ENCODE measurements at places on chromosomes 12 and 14.

GRCh38 chr14:101175731-101176534, 272.4 kb upstream of the RTL1 start:
- no peak for DNase-seq

DNA sequence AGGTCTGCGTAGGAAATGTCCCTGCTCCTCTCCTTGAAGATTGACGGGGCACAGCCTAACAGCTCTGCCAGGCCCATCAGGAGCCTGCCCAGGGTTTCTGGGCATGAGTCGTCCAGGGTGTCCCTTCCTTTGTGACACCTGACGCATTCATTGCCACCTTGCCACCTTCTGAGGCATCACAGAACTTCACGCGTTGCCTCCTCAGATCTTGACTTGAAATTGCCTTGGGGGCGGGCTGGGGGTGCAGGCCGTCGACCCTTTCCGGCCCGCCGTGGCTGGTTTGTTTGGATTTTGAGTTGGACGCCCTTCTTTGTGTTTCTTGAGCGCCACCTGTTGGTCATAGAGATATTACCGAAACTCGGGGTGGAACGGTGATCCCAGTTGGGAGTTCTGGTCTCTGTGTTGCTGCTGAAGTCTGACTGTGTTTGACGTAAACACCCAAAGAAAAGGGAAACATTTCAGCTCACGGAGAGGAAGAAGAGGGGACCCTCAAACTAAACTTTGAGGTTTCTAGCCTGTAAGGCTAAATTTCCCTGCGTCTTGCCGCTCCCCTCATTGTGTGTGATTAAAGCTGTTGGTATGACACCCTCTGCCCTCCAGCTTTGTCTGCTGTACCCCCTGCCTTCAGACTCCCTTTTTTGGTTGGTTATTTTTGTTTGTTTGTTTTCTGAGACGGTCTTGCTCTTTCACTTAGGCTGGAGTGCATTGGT, 44.6 kb downstream of the MLXIP start:
- peak; percentile 66 for DNase-seq

DNA sequence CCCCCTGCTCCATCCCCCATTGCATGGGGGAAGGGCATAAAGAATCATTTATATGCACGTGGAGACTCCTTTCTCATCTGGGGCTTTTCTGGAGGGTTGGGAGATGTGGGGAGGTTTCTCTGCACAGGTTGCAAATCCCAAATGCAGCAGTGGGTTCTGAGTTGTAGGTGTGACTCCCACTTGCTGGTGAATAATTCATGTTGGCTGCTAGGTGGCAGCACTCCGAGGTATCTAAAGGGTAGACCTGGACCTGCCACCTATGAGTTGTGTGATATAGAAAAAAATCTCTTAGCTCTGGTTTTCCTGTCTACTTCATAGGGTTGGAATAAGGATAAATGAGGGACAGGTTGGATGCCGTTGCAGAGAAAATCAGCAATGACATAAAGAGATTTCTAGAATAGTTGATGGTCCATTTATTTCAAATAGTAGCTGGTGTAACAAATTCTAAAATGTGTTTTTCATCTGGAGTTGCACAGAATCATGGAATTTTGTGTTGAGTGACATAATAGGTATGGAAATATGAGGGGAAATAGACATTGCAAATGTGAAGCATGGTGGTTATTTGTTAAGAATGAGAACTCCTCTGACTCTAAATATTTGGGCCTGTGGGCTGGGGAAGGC, 4.6 kb downstream of the MARCHF9 start:
- DNase-seq = peak; percentile 64

DNA sequence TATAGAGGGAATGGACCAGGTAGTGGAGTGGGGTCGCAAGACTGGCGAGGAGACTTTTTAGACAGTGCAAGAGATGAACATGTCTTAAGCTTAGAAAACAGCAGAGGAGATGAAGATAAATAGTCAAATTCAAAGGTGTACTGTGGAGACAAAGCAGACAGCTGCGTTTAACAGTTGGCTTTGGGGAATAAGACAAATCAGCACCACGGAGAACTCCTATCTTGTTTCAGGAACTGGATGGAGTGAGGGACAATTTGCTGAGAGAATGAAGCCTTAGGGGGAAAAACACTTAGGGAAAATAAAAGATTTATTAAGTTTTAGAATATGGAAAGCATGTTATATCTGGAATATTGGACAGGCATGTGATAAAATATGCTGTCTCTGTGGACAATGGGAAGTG, 458.8 kb downstream of the GLT1D1 start:
- no peak for DNase-seq

- DNase-seq = no peak
Observed at GRCh38 chr12:119440803-119441360, 106.4 kb downstream of the CCDC60 start.

DNA sequence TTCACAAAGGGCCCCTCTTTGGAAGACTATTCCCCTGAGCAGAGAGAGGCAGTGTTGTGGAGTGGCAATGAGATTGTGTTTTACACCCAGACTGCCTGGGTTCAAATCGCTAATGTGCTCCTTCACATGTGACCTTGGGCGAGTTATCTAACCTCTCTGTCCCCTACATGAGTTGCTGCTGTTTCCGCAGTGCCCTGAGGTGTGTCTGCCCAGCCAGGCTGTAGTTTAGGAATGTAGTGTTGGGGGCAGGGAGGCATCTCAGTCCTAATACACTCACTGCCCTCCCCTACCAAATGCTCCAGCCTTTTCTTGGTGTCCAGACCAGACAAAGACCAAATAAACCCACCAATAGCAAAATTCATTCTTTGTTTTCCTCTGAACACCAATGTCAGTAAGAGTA, 78.6 kb downstream of the SLC24A4 start:
- DNase-seq = no peak

DNA sequence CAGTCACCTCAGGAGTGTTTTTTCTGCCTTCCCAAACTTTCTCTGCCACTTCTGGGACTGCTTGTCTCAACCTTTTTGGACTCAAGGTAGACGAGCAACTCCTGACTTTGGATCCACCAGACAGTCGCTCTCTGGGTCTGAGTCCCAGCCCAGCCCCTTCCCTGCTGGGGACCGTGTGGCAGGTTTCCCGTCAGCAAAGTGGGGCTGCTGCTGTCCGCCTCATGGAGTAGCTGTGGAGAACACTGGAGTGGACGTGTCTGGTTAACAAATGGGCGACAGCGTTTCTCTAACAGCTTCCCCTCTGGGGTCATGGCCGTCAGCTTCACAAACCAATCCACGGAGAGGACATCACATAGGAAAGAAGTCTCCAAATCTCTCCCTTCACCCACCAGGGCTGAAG, 54.8 kb downstream of the KCTD10 start:
- DNase-seq = no peak

- DNase-seq = peak; percentile 77
Observed at GRCh38 chr12:102702447-102703114, 214.5 kb downstream of the PAH start.

GRCh38 chr12:2583091-2583497, 211.7 kb upstream of the FKBP4 start:
- peak; percentile 68 for DNase-seq

DNA sequence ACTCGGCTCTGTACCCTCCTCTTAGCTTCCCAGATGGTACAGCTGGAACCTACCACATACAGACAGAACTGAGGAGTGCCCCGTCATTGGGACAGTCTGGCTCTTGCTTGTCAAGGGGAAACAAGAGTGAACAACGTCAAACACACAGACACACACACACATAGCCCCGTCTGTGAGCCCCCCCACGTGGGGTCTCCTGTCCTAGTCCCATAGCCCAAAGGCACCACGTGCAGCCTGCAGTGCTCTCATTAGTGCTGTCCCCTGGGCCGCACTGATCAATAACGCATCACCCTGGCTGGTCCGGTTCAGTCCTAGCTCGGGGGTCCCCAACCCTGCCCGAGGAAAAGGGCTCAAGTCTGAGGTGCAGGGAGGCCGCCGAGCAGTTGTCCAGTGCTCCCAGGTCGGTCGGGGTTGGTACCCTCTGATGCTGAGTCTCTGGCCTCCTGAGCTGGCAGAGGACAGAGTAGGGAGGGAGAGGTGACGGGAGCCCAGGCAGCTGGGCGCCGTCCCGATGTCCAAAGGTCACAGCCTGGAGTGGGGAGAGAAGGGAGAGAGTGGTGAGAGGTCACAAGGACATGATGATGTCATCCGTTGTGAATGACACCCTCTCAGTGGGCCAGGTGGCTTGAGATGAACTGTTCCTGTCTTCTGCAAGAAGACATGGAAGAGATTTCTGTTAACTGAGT, 105.4 kb upstream of the NOS1 start:
- DNase-seq = no peak

- no peak for DNase-seq
Observed at GRCh38 chr14:106841701-106842100, 1315.3 kb downstream of the TMEM121 start.

DNA sequence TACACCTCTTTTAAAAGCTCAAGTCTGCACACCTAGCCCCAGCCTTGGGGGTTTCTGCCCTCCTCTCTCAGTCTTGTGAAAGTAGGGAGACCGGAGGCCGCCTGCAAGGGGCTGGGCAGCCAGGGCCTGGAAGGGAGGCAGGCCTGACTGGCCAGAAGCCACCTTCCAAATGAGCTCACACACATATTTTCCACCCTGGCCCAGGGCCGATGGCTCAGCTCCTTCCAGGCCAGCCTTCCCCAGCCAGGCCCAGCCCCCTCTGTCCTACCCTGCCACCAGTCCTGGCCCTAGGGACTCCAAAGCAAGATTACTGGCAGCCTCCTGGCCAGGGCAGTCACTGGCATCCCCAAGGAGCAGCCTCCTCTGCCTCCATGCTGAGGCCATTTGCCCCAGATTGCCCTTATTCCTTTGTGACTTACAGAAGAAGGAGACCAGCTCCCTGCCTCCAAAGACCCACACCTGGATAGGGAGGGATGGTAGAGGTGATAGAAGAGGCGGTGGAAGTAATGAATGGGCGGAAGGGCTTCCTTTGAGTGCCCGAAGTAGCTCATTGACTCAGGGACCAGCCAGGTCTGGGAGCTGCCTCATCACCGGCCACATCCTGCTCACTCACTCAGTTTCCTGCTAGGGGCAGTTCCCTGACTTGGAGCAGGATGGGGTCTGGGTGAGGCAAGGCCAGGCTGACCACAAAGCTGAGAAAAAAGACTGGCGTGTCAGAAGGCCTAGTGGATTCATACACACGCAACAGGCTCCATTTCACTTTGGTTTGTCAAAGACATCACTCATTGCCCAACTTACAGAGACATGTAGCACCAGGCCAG, 14.8 kb downstream of the MMP14 start:
- DNase-seq = peak; percentile 32

- peak; percentile 96 for DNase-seq
Observed at GRCh38 chr14:90256354-90257131, at the start of gene PSMC1. PSMC1 (plus strand) TSS chr14:90256553; CDS start chr14:90256598, 45 bp downstream.

DNA sequence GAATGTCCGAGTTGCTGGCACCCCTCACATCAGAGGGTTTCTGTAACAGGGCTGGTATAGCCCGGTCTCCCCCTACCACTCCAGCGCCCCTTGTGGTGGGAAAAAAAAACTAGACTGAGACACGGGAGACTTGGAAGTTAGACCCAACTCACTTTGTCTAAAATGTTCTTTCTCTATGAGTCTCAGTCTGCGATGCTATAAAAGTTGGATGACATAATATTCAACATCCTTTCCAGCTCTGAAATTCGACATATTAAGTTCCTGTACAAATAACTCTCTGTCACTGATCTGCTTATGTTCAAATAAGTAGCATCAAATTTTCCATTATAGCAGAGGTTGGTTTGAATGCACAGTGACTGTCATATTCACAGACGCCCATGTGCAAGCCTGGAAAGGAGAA, 25.7 kb upstream of the TC2N start:
- peak; percentile 43 for DNase-seq

DNA sequence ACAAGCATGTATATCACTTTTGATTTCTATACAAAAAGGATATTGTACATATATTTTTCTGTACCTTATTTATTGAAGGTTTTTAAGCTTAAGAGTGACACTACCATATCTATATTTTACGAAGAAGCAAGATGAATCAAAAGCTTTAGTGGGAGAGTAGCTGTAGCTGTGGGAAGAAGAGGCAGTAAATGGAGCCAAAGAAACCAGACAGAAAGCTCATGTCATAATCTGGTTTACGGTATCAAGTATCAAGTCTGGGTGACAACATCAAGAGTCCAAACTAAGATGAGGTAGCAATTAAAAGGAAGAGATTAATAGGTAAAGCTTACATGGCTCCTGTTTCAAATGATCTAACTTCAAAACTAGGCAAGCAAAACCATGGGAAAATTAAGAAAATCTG, 54.8 kb downstream of the CEP83 start:
- DNase-seq = no peak

DNA sequence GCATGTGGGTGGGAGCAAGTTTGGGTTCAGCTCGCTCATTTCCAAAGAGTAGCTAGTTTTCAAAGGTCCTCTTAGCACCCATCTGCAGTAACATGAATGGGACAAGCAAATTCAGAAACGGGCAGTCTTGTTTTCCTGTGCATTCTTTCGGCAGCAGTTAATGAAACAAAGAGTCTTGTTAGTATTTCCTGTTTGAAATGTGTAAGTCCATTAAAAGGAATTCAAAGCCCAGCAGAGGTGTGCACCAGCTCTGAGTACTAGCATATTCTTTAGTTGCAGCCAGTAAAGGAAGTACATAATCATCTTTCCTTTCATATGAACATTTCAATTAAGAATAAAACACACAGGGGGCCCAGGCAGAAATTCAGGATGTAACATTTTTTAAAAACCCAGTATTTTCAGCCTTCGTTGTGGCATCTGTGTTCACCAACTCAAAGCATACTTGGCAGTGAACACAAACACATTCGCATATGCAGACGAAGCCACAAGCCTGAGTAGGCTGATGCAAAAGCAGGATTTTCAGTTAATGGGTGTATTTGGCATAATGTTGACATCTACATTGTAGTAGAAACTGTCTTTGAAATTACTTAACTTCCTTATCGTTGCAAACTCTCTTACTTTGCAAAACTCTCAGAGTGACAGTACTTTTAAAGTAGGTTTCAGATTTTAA, 570.0 kb upstream of the FLRT2 start:
- no peak for DNase-seq

DNA sequence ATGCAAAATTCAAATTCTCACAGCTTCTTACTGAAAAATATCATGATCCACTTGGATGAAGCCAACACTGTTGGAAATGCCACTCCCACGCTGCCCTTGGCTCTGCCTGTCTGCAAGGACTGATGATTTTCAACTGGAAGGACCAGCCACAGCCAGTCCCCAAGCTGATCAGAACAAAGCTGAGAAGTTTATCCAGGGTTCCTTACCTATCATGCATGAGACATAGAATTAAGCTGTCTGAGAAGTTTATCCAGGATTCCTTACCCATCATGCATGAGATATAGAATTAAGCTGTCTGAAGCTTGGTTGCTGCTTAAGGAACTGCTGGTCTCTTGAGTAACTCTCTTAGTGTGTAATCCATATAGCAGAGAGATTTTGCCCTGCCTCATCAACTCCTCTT, 159.8 kb upstream of the TMEM260 start:
- DNase-seq = no peak

GRCh38 chr14:51369814-51370213, 129.8 kb downstream of the TMX1 start:
- DNase-seq = peak; percentile 57
